Foreskin melanocyte (primary cell): ENCODE measurements at places on chromosomes 7 and 10.

- DNase-seq: no peak
These were observed 26.5 kb downstream of the ACSM6 start for GRCh38 chr10:95220539-95220938.

DNA sequence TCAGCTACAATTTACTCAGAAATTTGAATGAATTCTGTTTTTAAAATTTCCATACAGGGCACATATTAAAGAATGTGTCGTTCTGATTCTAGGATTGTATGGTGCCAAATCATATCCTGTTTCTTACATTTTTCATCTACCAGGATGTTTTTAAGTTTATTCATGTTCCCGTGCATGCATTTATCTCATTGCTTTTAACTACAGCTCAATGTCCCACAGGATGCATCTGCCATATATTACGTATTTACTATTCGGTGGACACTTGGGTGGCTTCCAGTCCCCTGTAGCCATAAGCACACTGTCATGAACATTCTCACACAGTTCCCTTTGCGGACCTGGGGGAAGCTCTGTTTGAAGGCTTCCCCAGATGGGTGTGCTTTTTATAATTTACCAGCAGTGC is 122.3 kb downstream of the CCDC71L start:
- DNase-seq: no peak

DNA sequence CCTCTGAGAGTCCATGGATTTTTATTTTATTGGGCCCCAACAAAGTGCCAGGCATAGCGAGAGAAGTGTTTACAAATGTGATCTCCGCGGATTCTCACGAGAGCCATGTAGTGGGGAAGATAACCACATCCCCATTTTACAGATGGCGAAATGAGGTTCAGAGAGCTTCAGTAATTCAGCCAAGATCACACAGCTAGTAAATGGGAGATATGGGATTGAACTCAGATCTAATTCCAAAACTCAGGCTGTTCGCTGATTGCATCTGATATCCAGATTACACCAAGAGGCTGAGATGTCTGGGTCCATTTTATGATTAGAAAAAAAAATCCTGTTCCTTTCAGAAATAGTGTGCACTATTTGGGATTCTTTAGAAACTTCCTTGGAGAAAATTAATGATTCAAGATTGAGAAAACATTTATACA is 1.3 kb downstream of the FAS start:
- peak; percentile 38 for DNase-seq

DNA sequence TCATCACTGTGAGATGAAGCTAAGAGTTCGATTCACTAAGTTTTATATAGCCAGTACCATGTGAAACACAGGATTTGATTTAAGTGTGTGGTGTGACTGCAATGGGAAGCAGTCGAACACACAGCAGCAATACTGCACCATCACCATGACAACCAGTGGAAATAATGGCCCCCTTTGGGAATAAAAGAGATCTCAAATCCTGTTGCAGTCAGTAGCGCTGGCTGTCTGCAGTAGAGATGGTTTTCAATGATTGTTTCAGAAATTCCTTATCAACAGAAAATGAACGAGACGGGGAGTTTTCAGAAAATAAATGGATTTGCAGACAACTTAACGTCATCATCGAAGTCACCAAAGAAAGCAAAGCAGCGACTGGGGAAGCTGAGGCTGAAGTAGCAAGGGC is 91.0 kb downstream of the PTPRE start:
- no peak for DNase-seq

- DNase-seq: no peak
These were observed 1.6 kb upstream of the TASOR2 start for GRCh38 chr10:5683065-5683464.

- DNase-seq: no peak
These were observed at the start of gene ZNF467 for GRCh38 chr7:149773446-149774236. Gene ZNF467 (minus strand): TSS chr7:149773588. CDS start chr7:149771032, 2,556 bp downstream.

- DNase-seq: no peak
These were observed 103.0 kb upstream of the LRRTM3 start for GRCh38 chr10:66822801-66823200.

DNA sequence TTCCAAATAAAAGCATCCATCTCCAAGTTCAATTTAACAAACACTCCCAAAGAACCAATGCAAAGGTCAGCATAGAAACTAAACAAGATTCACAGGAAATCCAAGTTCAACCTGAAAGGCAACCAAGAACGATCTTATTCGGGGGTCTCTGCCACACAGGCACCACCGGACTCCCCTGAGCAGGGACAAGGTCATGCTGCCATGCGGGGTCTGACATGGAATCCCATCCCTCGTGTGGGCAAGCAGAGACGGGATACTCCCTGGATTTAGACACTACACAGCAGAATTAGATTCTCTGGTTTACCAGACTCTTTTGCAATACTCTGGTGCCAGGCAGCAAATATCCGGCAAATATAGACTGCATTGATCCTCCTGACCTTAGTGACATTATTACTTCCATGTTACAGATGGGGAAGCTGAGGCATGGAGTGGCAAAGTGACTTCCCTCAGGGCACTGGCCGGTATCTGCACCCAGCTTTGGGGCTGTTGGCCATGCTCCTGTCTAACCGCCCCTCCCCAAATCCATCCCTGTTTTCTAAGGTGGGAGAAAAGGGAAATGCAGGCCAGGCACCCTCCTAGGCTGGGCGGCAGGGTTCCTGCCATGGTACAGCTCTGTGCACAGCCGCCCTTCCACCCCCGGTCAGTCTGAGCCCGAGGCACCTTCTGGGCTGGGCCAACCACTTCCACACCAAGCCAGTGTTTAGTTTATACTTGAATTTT is 111.8 kb downstream of the VIPR2 start:
- DNase-seq: no peak

DNA sequence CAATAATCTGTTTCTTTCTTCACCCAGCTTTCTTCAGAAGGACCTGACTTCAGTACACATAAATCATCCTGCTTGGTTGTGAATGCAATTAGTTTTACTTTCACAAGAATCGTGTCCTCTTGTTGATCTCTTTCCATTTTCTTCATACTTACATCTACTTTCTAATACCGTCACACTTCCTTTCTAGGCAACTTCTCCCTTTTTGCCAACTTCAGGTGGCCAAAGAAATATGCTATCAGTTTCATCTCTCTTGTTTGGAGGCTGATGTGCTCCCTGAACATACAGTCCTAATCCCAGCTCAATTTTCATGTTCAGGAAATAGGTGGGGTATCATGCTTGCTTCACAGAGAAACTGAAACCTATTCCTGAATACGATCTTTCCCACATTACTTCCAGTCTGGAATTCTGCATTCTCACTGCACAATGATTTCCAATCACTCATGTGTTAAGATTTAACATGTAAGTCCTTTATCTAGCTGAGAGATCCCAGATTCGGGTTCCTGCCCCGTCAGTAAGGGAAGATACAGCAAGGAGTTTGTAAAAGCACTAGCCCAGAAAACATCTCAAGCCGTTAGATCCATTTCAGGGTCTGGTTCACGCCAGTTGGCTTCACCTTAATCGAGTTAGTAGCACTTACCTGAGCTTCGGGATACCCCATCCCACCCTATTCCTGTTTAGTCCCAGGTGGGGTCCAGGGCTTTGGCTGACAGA is 994 bp downstream of the SLC25A28 start:
- DNase-seq: no peak

GRCh38 chr7:46651561-46652088 is 730.6 kb upstream of the IGFBP3 start:
- no peak for DNase-seq

DNA sequence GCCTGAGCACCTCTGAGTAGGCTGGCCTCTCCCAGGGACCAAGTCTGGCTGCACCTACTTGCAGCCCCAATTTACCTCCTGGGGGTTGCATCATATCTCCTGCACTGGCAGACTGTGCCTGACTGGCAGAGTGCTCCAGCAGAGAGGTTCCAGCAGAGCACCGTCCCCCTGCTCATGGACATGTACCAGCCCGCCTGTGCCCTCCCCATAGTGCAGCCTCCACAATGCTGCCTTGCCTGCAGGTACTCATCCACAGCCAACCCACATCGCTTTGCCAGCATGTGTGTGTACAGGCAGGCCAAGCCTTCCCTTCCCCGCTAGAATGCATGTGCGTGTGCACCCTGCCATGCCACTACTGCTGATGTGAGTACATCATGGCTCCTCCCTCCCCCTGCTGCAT is 105.5 kb upstream of the NPSR1 start:
- DNase-seq: no peak

GRCh38 chr7:9681284-9681683 is 1247.9 kb downstream of the NXPH1 start:
- no peak for DNase-seq

GRCh38 chr10:45006276-45007030 is 5.7 kb downstream of the ZNF22 start:
- no peak for DNase-seq

GRCh38 chr10:19421674-19422073 is 373.1 kb downstream of the MALRD1 start:
- no peak for DNase-seq

DNA sequence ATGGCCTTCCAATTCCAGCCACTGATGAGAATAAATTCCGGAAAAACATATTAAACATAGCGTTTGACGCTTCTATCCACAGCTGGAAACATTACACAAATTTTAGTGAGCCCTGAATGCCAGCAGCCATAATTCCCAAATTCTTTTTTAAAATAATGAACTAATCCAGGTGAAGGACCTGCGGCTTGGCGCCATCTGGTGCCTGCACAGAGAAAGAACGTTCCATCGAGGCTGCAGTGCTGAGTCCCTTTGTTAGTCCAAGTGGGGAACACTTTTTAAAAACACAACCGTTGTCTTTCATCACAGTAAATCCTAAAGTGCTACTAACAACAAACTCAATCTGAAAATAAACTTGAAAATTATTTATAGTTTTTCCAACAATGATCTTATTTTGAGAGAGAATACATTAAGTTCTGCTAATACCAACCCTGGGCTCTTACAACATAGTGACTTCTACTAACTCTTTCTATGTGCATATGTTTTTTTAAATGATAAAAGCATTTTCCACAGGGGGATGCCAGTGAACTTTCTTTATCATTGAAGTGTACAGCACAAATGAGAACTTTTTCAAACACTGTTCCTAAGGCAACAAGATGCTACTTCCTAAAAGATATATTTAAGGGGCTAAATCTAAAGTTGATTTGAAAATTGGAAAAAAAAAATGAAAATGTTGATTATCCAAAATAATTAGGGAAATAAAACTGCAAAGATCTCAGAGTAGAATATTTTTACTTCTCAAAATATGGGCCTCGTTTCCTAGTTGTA is 166.9 kb upstream of the RNF32 start:
- peak; percentile 9 for DNase-seq

- DNase-seq: peak; percentile 78
These were observed at the start of gene MAGI2 for GRCh38 chr7:79453558-79454360. Gene MAGI2 (minus strand): TSS chr7:79453667. CDS start chr7:79453320, 347 bp downstream.

- no peak for DNase-seq
These were observed 13.7 kb upstream of the CLDN4 start for GRCh38 chr7:73817121-73817520.

- DNase-seq: no peak
These were observed 37.4 kb downstream of the HSPA12A start for GRCh38 chr10:116704926-116705325.

DNA sequence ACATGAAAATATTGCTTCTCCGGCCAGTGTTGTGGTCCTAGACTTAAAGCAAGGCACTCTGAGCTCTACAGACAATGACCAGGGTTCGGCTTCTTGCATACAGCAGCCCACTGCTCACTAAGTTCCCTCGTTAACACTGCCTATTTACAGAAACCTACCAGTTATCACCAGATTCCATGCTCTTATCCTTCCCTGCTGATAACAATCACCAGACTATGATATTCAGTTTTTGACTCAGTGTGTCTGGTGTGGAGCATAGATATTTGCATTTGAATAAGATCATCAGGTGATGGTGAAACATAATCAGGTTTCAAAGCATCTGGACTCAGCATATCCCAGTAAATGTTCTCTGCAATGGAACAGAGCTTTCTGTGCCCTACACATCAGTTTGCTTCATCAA is 182.3 kb downstream of the SNX13 start:
- DNase-seq: no peak

GRCh38 chr7:96629884-96630283 is 79.8 kb downstream of the SEM1 start:
- DNase-seq: no peak

DNA sequence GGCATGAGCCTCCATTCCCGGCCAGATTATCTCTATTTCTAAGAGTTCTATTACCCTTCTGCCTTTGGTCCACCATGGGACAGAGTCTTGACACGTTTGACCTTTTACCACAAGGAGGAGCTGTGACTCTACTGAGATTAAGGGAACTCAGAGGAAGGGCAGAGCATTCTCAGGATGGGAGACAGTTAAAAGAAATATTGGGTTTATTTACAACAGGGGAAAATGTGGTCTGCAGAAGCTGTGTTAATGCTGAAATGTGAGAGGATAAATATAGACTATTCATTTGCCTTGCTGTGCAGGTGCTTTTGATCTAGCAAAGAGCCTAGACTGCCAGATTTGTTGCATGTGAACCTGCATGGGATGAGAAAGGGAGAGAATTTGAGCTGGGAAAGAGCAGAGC is 45.8 kb upstream of the PRSS58 start:
- no peak for DNase-seq

- DNase-seq: no peak
These were observed 195.6 kb upstream of the GLI3 start for GRCh38 chr7:42432644-42433043.

GRCh38 chr10:52571018-52571417 is 201.6 kb downstream of the MBL2 start:
- no peak for DNase-seq

DNA sequence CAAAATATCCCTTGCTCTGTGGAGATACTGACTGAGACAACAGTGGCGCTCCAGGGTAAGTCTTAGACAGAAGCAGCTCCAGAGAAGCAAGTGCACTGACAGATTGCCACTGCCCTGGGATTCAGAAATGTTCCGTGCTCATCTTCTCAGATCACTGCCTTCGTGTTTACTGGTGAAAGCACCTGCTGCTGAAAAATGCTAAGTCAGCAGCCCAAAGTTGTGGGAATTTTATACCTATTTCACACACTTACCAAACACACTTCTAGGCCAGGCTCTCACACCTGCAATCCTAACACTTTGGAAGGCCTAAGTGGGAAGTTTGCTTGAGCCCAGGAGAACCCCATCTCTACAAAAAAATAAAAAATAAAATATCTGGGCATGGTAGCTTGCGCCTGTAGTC is 63.2 kb upstream of the DLX6 start:
- no peak for DNase-seq

DNA sequence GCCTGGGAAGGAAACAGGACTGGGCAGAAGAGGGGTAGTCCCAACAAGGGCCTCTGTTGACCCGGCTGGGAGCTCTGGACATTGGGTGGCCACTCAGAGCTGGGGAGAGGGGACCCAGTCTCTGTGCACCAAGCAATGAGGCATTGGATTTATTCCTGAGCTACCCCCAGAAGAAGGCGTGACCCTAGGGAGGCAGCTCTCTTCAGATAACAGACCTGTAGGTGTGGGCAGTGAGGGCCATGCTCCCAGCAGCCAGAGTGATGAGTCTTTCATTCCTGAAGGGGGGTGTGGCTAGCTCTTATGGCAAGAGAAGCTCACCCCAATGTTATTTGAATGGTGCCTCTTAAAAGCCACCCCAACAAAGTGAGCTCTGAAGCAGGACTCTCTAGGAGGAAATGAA is 20.4 kb downstream of the TEX36 start:
- DNase-seq: no peak

DNA sequence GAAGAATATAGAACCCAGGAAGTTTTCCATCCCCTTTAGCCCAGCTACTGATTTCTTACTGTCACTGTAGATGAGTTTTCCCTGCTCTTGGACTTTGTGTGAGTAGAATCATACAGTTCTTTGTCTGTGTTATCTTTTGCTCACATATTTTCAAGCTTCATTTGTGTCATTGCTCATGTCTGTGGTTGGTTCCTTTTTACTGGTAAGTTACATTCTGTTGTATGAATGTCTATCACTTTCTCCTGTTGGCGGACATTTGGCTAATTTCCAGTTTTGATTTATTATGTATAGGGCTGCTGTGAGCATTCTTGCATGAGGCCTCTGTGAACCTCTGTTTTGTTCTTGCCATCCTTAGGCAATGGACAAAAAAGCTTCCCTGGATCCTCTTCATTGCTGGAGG is 5.3 kb downstream of the GLRX3 start:
- peak; percentile 59 for DNase-seq
